Mesothelial cell of epicardium (in vitro differentiated cells): ENCODE measurements at places on chromosomes 16 and 17.

DNA sequence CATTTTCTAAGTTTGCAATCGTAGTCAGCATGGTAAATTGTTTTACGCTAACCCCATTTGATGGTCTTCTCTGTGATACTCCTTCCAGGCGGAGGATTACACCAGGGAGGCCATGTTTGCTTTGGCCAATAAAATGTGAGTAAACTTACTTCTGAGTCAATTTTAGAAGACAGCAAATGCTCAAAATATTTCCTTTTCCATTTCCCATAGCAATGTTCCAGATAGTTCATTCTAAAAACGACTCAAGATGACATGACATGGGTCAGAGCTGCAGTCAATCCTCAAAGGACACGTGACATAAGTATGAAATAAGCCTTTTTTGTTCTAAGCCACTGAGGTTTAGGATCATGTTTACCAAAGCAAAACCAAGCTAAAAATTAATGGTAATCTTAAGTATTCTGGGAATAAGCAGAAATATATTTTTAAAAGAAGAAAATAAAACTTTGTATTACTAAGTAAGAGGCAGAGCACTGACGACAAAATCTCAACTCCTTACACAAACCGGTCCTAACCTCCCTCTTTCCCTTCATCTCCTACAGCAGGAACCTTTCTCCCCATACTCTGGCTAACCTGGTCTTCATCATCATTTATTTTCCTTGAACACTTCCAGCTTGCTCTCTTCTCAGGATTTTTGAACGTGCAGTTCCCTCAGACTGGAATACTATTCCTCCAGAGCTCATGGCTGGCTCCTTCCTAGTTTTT lies 266.2 kb downstream of the CEP112 start:
- H3K27ac ChIP-seq = no peak overlapping the region
- no peak overlapping the region for H3K4me3 ChIP-seq
- H3K36me3 ChIP-seq = peaks cover 13% of the 10 kb centered on the region
- no peaks in the 10 kb centered on the region for H3K27me3 ChIP-seq

DNA sequence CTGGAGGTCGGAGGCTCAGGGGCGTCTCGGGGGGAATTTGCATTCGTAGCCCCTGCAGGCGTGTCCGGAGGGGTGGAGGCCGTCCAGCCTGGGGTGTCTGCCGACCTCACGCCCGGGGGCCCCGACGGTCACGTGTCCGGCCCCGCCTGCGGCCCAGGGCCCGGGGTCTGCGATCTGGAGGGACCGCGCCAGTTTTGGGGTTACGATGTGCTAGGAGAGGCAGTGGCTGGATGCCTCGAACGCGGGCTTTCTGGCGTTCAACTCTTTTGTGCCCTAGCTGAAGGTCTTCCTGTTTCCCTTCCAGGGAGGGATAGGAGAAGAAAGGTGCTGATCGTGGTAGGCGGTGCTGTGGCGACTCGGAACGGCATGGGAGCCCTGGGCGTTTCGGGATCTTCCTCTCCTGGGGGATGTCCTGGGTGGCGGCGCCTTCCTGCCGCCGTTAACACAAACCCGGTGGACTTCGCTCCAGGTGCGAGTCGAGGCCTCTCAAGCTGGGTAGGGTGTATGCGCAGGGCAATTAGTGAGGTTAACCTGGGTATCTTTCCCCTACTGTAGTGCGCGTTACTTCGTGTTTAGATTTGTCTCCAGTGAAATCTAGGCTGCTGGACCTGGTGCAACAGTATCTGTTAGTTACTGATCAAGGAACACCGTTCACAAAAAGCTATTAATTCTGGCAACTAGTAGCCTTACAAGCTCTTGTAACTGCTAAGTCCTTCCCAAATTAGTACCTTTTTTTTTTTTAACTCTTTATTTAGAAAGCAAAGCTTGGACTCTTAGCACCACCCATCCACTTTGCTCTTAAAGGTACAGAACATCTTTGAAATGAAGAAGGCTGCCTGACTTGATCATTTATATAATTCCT lies 1.3 kb downstream of the AKAP1 start:
- peak overlapping the region; percentile 79 for H3K4me3 ChIP-seq
- H3K36me3 ChIP-seq = no peaks in the 10 kb centered on the region
- peak overlapping the region; percentile 56 for H3K27ac ChIP-seq
- peaks cover 28% of the 10 kb centered on the region for H3K4me1 ChIP-seq

GRCh38 chr17:73867056-73867455 lies 222.8 kb upstream of the SDK2 start:
- H3K27ac ChIP-seq = no peak overlapping the region
- no peaks in the 10 kb centered on the region for H3K36me3 ChIP-seq
- peaks cover 25% of the 10 kb centered on the region for H3K27me3 ChIP-seq
- DNase-seq = no peak
- H3K4me3 ChIP-seq = no peak overlapping the region

GRCh38 chr17:65226227-65226626 lies 89.1 kb downstream of the RGS9 start:
- H3K27me3 ChIP-seq = peaks cover 11% of the 10 kb centered on the region
- no peak overlapping the region for H3K4me3 ChIP-seq
- H3K36me3 ChIP-seq = no peaks in the 10 kb centered on the region
- peaks cover 31% of the 10 kb centered on the region for H3K4me1 ChIP-seq
- DNase-seq = no peak
- H3K27ac ChIP-seq = no peak overlapping the region

DNA sequence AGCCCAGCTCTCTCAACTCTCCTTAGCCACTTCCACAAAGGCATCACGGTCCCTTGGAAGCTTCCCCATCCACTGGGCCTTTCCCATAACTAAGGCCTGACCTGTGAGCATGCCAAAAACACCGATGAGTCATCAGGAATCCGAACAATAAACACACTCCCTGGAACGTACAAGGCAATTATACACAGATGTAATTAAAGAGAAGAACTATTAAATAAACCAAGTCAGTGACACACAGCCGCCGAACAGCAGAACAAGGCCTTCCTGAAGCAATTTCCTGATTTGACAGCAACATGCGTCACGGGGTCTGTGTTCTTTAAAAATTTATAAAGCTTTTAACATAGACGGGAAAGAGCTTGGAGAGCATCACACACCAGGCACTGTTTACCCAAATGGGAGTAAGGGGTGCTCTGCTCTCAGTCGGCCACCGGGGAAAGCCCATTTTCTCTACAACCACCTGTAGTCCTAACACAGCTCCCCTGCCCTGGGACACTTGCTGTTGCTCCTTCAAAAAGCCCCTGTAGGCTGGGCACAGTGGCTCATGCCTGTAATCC lies 29.4 kb downstream of the COG7 start:
- no peak overlapping the region for H3K27ac ChIP-seq
- H3K27me3 ChIP-seq = no peaks in the 10 kb centered on the region
- no peaks in the 10 kb centered on the region for H3K4me1 ChIP-seq
- H3K36me3 ChIP-seq = peaks cover 28% of the 10 kb centered on the region
- DNase-seq = no peak

GRCh38 chr17:57455063-57455914 lies 199.0 kb downstream of the MSI2 start:
- no peak overlapping the region for H3K4me3 ChIP-seq
- peaks cover 22% of the 10 kb centered on the region for H3K4me1 ChIP-seq
- peaks cover 4% of the 10 kb centered on the region for H3K36me3 ChIP-seq

DNA sequence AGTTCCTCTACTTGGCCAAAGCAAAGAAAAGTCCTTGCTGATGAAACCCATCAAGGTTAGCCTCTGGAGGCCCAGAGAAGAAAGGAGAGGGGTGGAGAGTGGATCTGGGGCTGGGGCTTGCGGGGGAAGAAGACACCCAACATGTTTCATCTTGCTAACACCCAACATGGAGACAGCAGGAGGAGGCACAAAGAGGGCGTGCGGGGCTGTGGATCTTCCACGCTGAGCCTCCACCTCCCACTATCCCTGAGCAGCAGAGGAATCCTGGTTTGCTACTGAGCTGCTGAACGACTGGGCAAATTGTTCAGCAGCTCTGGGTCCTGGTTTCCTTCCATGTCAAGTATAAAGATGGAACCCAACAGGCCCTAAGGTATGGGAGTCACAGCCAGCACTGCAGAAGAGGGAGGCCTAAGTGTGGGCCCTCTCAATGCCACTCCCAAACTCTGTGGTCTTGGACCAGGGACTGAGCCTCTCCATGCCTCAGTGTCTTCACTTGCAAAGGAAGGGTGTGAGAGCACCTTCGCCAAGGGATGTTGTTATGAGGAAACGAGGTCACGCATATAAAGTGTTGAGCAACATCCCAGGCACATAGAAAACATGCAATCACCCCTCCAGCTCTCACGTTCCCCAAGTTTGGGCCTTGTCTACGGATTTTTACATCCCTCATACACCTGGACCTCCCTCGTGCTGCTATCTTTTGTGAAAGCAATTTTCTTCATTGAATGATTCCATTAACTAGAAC lies 122.5 kb downstream of the XYLT1 start:
- no peak overlapping the region for H3K4me3 ChIP-seq
- H3K27me3 ChIP-seq = no peaks in the 10 kb centered on the region
- no peak overlapping the region for H3K27ac ChIP-seq
- no peak for DNase-seq

GRCh38 chr16:3021449-3022207 lies 1.5 kb downstream of the TNFRSF12A start:
- H3K36me3 ChIP-seq = peaks cover 6% of the 10 kb centered on the region
- no peak for DNase-seq
- peaks cover 18% of the 10 kb centered on the region for H3K27me3 ChIP-seq
- peak overlapping the region; percentile 84 for H3K4me3 ChIP-seq
- peaks cover 46% of the 10 kb centered on the region for H3K4me1 ChIP-seq
- H3K27ac ChIP-seq = peak overlapping the region; percentile 99

DNA sequence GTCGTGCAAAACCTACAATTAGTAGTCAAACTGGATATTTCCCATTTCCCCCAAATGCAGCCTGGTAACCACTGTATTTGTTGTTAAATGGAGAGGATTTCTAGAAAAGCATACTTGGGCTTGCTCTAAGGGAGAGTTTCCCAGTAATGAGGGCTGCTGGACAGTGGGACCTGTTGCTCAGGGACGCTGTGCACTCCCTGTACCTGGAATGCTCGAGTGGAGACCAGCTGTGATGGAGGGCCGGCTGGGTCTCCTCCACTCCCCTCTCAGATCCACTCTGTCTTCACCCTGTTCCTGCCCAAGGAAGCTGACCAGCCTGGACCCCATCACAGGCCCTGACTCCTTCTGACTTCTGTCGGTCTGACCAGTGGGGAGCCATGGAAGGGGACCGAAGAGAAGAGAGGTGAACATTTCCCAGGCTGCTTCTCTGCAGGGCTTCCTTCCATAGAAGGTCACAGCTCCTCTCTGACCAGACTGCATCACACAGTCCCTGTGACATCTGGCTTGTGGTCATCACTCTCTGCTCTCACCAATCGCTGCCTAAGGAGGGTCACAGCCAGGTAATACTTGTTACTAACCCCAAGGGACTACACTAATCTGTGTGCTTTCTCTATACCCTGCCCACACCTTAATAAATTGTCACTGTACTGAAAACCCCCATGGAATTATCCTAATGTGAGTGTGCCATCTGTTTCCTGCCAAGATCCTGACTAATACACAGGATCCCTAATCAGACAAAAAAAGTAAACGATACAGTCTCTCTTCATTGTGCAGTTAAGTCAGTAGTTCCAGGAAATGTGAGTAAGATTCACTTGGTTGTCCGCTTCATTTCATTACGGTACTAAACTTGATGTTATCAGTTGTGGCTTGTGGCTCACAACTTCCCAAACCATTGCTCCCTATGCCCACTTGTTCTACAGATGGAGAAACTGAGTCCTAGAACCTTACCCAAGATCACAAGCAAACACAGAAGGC lies 102.4 kb downstream of the CCT6B start:
- H3K27me3 ChIP-seq = peaks cover 56% of the 10 kb centered on the region
- H3K4me1 ChIP-seq = peaks cover 3% of the 10 kb centered on the region
- no peak overlapping the region for H3K4me3 ChIP-seq
- no peak for DNase-seq
- H3K27ac ChIP-seq = no peak overlapping the region

- H3K27ac ChIP-seq = no peak overlapping the region
- no peak for DNase-seq
- no peak overlapping the region for H3K4me3 ChIP-seq
- peaks cover 6% of the 10 kb centered on the region for H3K4me1 ChIP-seq
Observed at GRCh38 chr16:31036691-31037090, 3.3 kb downstream of the STX4 start.

GRCh38 chr16:80459331-80459777 lies 81.4 kb upstream of the DYNLRB2 start:
- H3K27me3 ChIP-seq = peaks cover 69% of the 10 kb centered on the region
- H3K4me3 ChIP-seq = no peak overlapping the region
- no peaks in the 10 kb centered on the region for H3K36me3 ChIP-seq
- H3K4me1 ChIP-seq = no peaks in the 10 kb centered on the region
- no peak overlapping the region for H3K27ac ChIP-seq

GRCh38 chr17:15266325-15267125 lies 1.4 kb upstream of the PMP22 start:
- H3K4me1 ChIP-seq = peaks cover 29% of the 10 kb centered on the region
- no peaks in the 10 kb centered on the region for H3K36me3 ChIP-seq
- no peak for DNase-seq
- peaks cover 76% of the 10 kb centered on the region for H3K27me3 ChIP-seq
- H3K4me3 ChIP-seq = no peak overlapping the region

DNA sequence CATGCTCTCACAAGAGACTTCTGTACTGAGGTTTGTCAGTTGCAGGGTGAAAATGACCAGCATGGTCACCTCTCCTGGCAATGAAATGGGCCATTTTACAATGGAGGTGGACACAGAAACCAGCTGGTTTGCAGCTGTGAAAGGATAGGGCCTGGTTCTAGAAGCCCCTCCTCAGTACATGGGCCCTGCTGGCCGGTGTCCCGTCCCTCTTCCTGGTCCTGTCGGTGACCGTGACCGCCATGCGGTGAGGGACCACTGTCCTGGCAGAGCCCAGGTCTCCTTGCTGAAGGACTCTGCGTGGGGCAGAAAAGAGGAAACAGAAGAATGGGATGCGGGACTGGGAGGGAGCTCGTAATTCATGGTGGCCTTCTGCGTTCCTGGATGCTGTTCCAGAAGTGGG lies 76.0 kb upstream of the ZNF423 start:
- H3K4me3 ChIP-seq = no peak overlapping the region
- no peaks in the 10 kb centered on the region for H3K36me3 ChIP-seq
- peaks cover 14% of the 10 kb centered on the region for H3K4me1 ChIP-seq
- H3K27ac ChIP-seq = no peak overlapping the region
- no peak for DNase-seq

- no peaks in the 10 kb centered on the region for H3K36me3 ChIP-seq
- peaks cover 36% of the 10 kb centered on the region for H3K4me1 ChIP-seq
- no peak for DNase-seq
- H3K27me3 ChIP-seq = no peaks in the 10 kb centered on the region
Observed at GRCh38 chr16:77838597-77839255, 50.4 kb downstream of the VAT1L start.

DNA sequence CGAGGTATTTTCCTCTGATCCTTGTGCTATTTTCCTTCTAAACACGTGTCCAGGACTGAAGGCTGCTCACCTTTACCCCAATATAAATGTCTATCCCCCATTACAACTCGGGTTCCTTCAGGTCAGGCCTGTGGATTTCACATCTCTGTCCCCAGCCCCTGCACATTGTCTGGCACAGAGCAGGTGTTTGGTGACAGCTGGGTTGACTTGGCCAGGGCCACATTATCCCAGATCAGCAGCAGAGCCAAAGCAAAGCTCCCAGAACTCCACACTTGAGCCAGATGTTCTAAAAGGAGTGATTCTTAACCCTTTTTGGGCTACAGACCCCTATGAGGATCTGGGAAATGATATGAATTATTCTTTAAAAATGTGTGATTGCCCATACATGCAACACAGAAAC lies 18.0 kb upstream of the SPATA32 start:
- H3K4me1 ChIP-seq = peaks cover 15% of the 10 kb centered on the region
- no peaks in the 10 kb centered on the region for H3K27me3 ChIP-seq
- no peak for DNase-seq
